ENCODE measurements at places on chromosomes 3 and 15.
A peak's percentile ranks its signal among the peaks of the same experiment; 100 is the strongest.

GRCh38 chr15:77019521-77020331 lies 24.8 kb downstream of the PSTPIP1 start:
- no peak overlapping the region for H3K4me3 ChIP-seq
- no peaks in the 10 kb centered on the region for H3K4me1 ChIP-seq
- no peak for DNase-seq
- no peaks in the 10 kb centered on the region for H3K36me3 ChIP-seq

- no peak overlapping the region for H3K27ac ChIP-seq
- H3K4me1 ChIP-seq: no peaks in the 10 kb centered on the region
- H3K27me3 ChIP-seq: no peaks in the 10 kb centered on the region
- H3K36me3 ChIP-seq: no peaks in the 10 kb centered on the region
- DNase-seq: no peak
- no peak overlapping the region for H3K4me3 ChIP-seq
These were observed 200.0 kb downstream of the ZNF385D start for GRCh38 chr3:21551019-21551418.

- no peaks in the 10 kb centered on the region for H3K27me3 ChIP-seq
- no peaks in the 10 kb centered on the region for H3K36me3 ChIP-seq
- no peak overlapping the region for H3K27ac ChIP-seq
These were observed 11.0 kb upstream of the XIRP1 start for GRCh38 chr3:39203402-39203801.

DNA sequence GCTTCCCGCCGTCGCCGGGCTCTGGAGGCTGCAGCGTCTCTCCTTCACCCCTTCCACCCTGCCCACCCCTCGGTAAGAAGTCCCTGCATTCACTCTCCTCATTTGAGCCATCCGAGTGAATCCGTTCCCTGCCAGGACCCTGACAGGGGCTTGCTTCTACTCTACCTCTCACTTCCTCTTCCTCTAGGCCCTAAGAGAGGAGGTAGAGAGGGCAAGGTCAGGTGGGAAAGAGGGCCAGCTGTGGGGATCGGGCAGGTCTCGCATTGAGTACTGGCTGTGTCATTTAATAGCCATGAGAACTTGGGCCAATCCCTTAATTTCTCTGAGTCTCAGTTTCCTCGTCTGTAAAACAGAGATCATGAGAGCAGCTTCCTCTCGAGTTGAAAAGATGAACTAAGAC lies 283.6 kb downstream of the UACA start:
- H3K4me3 ChIP-seq: no peak overlapping the region
- no peak for DNase-seq
- H3K27me3 ChIP-seq: no peaks in the 10 kb centered on the region
- no peak overlapping the region for H3K27ac ChIP-seq
- H3K36me3 ChIP-seq: no peaks in the 10 kb centered on the region
- peaks cover 11% of the 10 kb centered on the region for H3K4me1 ChIP-seq

GRCh38 chr15:40990789-40991188 lies 37.5 kb downstream of the CHAC1 start:
- H3K27ac ChIP-seq: peak overlapping the region; percentile 80
- H3K4me3 ChIP-seq: no peak overlapping the region

Measured in A673 (cell line).